T-helper 9 cell (primary cell): ENCODE measurements at places on chromosomes 3 and 15.

DNA sequence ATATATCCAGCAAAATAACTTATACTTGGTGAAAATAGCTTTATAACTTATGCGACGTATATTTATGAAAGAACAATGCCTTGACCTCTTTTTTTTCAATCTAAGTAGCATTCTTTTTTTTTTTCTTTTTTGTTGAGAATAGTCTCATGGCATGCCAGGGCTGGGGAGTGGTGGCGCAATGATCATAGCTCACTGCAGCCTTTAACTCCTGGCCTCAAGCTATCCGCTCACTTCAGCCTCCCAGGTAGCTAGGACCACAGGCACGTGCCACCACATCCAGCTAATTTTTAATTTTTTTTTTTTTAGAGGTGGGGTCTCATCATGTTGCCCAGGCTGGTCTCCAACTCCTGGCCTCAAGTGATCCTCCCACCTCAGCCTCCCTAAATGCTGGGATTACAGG is 43.5 kb downstream of the RAB8B start:
- no peak for DNase-seq

DNA sequence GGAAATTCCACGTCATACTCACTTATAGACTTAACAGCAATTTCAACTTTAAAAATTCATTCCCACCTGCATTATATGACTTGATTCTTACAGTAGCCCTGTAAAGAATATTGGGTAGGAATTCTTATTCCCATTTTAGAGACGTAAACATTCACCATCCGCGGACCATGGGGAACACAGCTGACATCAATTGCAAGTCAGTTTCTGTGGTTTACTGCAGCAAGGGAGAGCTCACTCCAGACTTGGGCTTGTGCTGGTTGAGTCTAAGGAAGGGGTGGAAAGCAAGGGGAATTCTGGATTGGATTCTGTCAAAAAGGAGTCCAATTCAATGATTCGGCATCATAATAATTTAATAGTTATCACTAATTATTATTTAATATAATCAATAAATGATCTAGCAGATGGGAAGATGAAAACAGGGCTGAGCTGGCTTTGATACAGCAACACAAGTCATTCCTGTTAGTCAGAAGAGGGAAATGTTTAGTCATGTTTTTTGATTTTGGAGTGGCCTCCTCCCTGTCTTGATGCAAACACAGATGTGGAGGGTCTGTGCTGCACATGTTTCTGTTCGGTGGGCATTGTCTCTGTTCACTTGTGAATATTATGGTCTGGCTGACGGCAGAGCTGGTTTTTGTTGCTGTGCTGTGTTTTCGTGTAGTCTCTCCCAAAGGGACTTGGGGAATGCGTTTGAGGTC is 9.7 kb downstream of the LIPC start:
- no peak for DNase-seq

GRCh38 chr3:59126446-59126845 is 76.6 kb upstream of the CFAP20DC start:
- DNase-seq, result no peak

- no peak for DNase-seq
Observed at GRCh38 chr3:27224197-27224596, 145.0 kb downstream of the NEK10 start.

DNA sequence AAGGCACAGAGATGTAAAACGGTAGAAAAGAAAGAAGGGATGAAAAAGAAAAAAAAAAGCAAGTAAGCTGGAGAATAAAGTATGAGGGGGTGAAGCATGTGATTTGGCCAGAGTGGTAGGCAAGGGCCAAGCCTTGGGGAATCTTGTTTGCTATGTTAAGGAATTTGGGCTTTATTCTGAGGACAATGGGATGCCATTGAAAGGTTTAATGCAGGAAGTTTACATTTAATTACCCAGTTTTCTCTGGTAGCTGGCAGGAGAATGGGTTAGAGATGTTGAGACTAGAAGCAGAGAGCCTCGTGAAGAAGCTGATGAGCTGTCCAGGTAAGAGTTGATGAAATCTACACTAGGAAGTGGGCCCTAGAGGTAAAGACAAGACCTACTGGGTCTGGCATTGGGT is 455.9 kb downstream of the PDCD6IP start:
- DNase-seq, result no peak

DNA sequence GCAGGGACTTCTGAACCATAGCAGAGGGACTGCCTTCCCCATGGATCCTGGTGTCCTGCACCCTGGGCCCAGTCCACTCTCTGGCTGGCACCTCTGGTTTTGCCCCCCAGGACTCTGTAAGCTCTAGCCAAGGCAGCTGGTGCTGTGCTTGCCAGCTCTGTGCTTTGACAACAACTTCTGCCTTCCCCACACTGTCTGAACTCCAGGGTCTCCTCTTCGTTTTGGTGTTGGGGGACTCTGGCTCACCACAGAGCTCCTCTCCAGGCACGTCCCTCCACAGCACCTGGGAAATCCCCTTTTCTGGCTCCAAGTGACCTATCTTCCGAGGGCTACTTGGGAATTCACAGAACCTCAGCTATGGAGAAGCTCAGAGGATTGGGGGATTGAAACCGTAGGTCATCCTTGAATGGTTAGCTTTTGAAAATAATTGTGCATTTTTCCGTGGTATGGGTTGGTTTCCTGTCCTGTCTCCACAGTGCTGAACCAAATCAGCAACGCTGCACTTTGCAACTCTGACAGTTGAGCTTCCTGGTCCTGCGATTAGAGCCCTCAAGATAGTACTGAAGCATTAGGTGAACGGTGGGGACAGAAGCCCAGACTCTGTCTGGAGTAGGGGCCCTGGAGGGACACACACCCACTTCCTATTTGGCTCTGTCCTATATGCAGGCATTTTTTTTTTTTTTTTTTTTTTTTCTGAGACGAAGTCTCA is 152.4 kb downstream of the APBA2 start:
- no peak for DNase-seq

GRCh38 chr15:63414474-63415120 is 33.0 kb upstream of the CA12 start:
- DNase-seq, result no peak

DNA sequence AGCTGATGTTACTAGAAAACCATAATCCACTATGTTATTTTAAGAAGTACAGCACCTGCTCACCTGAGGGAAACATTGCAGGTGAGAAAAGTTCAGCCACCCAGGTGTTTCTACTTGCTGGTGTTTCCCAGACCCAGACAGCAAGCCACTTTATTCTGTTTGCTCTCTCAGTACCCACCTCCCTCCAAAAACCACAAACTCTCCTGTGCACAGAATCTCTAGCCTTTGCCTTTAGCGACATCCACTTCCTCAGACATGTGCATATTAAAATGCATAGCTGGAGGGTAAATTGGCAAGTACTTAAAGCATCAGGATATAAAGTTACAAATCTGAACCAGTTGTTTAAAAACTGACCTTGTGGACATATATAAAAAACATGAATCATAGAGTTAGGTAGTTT is 36.7 kb downstream of the VGLL3 start:
- DNase-seq, result no peak
